ENCODE measurements at places on chromosomes 7 and 10.

DNA sequence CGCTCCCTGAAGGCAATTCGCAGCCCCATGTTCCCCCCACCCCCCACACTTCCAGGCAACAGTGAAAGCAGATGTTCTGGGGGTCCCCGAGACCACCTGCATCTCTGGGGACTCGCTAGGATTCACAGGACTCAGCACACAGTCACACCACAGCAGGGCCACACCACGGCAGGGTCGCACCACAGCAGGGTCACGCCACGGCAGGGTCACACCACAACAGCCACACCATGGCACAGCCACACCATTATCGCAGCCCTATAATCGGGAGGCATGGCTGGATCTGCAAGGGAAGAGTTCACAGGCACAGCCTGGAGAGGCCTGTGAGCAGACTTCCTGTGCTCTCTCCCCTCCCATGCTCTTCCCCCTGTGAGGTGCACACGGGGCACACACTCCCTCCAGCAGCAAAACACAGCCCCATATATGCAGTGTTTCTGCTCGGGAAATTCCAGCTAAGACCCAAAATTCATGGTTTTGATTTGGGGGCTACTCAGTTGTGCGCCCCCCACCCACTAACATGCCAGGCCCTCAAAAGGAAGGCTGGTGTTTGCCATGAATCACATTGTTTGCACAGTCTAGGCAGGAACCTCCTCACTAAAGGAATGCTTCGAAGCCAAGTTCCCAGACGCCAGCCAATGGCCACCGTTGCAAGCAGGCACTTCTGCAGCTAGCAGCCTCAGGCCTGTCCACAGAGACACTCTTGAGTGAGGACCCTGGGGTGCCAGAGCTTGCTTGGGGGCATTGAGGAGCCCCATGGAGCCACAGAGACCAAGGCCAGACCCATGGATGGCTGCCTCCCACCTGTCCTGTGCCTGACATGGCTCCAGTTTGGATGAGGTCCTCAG, 7.0 kb upstream of the DPYSL4 start:
- peak; percentile 54 for DNase-seq

DNA sequence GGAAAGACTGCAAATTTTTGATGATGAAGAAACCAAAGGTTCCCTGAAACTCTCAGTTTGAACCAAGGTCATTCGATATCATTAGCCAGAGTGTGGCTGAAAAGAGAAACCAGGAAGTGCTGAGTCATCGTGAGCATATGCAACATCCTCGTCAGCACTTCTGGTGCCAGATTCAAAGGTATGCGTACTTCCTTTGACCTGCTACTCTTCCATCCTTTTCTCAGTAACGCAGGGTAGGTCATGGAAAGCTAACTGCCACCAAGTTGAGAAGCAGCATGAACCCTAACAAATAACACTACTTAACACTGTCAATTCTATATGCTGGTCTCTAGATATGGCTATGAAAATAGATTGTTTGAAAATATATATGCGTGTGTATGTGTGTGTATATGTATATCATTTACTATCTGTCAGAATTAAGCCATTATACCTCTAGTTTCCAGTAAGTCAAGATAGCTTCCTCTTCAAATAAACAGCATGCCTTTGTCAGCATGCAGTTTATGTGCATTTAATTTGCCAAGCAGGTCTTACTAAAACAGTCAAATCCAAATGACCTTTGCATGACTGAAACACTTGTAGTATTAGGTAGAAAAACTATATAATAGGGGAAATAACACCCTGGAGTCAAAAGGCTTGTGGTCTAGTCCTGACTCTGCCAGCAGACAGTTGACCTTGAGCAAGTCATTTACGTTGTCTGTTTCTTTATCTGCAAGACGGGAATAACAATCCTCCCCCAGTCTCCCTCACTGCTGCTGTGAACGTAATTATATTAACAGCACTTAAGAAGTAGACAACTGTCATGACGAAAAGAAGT, 26.4 kb downstream of the CDK6 start:
- DNase-seq: no peak

- no peak for DNase-seq
These were observed 169.3 kb downstream of the ADAM12 start for GRCh38 chr10:126218778-126219649.

DNA sequence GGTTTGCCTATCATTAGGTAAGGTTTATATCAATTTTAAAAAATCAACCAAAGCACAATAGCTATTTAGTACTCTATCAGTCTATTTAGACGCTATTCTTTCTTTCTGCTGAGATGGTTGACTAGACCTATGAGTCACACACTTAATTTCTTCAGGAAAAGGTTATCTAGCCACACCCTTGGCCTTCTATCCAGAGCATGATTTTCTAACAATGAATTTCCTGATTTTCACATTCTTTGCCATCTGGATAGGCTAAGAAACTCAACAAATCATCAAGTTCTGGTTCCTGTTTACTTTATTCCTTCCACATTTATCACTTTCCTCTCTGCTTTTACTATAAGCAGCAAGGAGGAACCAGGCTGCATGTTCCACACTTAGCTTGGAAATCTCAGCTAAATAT, 8.1 kb downstream of the PRPS1L1 start:
- no peak for DNase-seq

DNA sequence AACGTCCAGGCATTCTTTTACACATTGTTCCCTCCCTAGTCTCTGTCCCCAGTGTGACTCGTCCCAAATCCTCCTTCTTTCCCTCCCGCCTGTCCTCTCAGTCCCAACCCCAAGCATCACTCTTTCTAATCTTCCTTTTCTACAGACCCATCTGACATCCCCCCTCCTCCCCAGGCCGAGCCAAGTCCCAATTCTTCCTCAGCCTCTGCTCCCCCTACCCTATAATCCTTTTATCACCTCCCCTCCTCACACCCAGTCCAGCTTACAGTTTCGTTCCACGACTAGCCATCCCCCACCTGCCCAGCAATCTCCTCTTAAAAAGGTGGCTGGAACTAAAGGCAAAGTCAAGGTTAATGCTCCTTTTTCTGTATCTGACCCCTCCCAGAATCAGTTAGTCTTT, 95.1 kb downstream of the MACC1 start:
- DNase-seq: no peak

GRCh38 chr10:126204320-126204719, 184.0 kb downstream of the ADAM12 start:
- DNase-seq: no peak

GRCh38 chr7:28854750-28855074, 103.4 kb downstream of the TRIL start:
- DNase-seq: no peak

DNA sequence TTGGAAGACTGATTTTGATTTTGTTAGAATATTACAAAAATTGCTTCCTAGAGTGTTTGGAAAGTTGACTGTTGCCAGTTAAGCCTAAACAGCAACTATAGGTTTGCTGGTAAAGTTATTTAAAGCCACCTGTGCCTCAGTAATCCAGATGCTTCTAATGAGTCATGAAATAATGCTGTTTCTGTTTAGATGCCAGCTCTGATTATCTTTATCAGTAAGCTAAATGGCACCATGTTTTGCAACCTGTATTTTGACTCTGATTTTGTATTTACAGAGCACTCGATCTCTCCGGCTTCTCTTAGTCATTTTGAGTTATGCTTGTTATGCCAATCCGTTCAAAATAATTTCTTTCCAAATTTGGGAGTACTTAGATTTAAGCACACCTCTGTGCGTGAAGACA, 366.1 kb downstream of the EXOC4 start:
- DNase-seq: no peak

DNA sequence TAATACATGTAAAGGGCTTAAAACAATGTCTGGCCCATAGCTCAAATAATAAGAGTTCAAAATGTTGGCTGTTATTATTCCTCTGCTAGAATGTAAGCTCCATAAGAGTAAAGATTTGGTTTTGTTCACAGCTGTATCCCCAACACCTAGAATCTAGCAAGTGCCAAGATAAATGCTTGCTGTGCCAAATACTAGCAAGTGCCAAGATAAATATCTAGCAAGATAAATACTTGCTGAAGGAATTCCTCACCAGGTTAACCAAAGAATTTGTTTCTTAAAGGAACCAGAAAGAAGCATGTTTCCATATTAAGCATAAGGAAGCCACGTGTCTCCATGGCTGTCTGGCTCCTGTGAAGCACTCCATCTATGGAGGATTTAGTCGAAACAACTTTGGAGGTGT, 235.2 kb upstream of the SP4 start:
- no peak for DNase-seq

- DNase-seq: no peak
These were observed 66.3 kb downstream of the LHPP start for GRCh38 chr10:124527874-124528395.

DNA sequence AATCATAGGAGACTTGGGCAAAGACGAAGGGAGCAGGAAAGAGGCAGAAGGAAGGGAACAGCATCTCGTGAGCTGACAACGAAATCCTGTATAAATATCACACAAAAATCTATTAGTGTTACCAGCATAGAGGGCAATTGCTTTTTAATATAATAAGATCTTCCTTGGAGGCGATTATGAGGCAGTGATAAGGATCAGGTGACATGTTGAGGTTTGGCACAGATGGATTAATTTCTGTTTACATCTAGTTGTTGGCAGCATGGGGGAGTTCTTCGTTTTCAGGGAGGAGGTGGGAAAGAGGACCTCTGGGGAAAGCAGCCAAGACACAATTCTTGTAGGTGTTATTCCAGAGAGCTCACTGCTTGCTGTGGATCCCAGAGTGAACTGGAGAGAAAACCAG, 163.8 kb downstream of the PLXNA4 start:
- DNase-seq: no peak

- no peak for DNase-seq
These were observed 229.1 kb downstream of the ELFN1 start for GRCh38 chr7:1899196-1899595.

DNA sequence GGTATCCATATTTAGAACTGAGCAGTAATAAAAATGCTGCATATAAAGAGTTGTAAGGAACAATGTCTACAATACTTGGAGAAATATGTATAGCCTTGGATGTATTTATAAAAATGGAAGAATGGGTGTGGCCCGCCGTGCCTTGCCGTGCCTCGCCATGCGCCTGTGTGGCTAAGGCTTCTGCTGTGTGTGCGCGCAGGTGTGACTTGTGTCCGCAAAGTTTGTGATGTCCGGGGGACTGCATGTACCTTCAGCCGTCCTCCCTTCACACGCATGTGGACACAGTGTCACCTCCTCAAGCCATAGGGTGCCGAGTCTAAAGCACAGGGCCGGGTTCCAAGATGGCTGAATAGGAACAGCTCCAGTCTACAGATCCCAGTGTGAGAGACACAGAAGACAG, 9.8 kb downstream of the SAMD9 start:
- DNase-seq: peak; percentile 57

DNA sequence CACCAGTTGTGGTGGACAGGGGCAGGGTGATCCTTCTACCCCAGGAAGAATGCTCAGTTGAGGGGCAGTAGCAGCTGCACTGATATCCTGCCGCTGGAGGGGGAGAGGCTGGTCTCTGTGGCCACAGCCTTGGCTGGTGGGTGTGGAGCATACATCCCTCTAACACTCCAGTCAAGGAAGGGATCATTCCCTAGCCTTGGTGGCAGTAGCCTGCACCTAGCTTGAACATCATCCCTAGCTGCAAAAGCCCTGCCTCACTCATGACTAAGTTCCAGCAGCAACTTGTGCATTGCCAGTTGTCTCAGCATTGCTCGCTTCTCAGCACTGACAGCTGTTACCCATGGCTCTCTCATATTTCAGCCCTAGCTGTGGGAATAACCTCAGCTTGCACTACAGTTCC, 688.9 kb upstream of the POT1 start:
- DNase-seq: no peak

DNA sequence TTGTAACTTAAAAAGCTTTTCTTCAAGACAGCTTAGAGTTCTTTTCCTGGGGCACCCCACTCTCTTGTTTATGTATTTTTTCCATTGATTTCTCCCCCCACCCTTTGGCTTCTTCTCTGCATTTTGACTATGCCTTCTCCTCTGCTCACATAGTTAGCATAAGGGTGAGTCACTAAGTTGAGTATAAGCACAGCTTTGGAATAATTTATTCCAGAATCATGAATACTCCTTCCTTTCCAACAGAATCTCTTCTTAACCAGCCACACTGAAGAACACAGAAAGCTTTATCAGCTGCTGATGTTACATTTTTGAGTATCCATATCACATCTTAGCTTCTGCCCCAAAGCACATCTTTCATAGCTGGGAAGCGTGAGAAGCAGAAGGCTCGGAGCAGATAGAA, 449.5 kb upstream of the MKI67 start:
- DNase-seq: no peak

DNA sequence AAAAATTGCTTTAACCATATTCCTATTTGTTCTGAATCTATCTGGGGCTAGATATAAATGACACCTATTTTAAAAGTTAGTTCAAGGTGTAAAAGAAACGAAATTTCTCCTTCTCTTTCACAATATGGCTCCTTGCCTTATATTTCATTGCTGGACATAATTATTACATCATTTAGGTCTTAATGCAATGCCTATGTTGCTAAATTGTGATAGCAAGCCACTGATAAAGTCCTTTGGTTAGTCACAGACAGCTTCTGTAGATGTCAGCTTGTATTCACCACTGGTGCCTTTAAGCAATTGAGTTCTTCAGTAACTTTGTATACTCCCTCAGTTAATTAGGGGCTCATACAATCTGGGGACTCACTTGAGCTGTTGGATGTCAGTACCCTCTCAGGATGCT, 1236.6 kb downstream of the GATA3 start:
- no peak for DNase-seq

DNA sequence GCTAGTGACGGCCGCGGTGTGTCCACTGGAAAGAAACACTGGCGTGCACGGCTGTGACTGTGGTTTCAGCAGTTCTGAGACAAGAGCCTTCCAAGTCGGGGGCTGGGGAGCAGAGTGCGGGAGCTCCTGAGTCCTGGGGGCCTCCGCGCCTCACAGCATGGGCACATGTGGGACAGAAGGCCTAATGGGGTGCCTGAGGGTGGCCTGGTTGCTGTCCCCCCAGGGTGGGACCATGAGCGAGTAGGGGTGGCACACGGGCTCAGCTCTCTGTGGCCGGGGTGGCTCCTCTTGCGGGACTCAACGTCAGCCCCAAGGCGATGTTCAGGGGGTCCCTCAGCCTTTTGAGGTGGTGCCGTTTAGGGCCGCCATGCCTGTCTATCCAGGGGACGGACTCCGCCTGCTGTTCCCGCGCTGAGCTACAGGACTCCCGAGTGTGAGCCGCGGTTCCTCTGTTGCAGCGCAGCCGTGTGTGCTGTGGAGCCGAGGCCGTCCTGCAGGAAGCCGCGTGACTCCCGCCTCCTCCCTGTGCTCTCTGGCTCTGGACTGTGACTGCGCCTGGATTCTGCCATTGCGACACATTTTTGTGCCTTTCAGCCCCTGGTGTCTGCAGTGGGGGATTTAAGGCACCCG, 23.5 kb upstream of the CHST12 start:
- no peak for DNase-seq

DNA sequence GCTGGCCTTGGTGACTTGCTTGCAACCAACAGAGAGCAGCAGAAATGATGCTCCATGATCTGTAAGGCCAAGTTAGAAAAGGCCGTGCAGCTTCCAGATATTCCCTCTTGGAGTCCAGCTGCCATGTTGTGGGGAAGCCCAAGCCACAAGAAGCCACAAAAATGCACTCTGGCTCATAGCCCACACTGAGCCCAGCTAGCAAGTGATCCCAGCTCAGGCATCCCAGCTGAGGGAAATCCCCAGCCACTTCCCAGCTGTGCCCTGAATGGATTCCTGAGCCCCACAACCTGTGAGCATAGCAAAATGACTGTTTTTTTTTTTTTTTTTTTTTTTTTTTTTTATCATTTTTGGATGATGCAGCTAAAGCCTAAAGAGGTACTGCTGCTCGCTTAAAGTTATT, 11.1 kb upstream of the SDK1 start:
- DNase-seq: no peak

GRCh38 chr7:27510541-27510940, 152.1 kb downstream of the HIBADH start:
- DNase-seq: no peak

- no peak for DNase-seq
These were observed 7.8 kb upstream of the FAM20C start for GRCh38 chr7:184294-185264.

Data from aorta (tissue), 5 donors.